ENCODE measurements at places on chromosomes 13 and 19.

- DNase-seq, result no peak
Measured at GRCh38 chr13:42847891-42848663, 66.7 kb downstream of the FAM216B start.

GRCh38 chr19:6580313-6580712 is 10.6 kb downstream of the CD70 start:
- DNase-seq, result no peak

GRCh38 chr13:70668293-70668692 is 560.0 kb upstream of the KLHL1 start:
- DNase-seq, result no peak

DNA sequence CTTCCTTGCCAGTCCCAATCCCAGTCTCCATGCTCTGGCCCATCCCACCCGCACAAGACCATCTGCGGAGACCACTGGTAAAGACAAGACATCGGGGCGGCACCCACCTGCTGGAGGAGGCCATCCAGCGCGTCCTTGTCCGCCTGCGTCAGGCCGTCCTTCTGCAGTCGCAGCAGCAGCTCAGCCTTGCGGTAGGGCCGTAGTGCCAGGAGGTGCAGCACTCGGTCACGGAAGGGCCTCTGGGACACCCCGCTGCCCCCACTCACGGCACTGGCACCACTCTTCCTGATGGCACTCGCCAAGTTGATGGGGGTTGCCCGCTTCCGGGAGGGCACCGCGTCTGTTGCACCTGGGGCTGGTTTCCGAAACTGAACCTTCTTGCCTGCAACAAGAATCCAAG is 23.5 kb upstream of the ISYNA1 start:
- DNase-seq, result no peak

- no peak for DNase-seq
Measured at GRCh38 chr13:98930151-98930591, 47.7 kb downstream of the DOCK9 start.

DNA sequence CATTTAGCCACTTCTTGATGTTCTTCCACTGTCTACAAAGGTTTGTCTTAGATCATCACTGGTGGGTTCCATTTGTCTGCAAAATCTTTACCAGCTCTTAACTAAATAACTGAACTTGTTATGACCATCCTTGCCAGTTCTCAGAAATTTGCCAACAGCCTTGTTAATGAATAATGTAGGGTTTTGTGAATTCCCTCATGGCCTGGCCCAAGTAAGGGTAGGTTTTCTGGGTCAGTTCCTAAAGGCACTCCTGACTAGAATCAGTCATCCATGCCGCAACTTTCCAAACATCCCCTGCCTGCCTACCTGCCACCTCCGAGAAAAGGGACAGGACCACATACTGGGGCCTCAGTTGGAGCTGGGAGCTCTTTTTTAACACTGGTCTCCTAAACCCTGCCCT is 4.0 kb downstream of the COL4A1 start:
- no peak for DNase-seq

- no peak for DNase-seq
Measured at GRCh38 chr13:27014406-27015359, 156.9 kb downstream of the USP12 start.

- no peak for DNase-seq
Measured at GRCh38 chr19:33519416-33519815, 2.2 kb downstream of the PEPD start.

Measured in Karpas-422 (cell line).